ENCODE measurements at places on chromosomes 16 and 17.

DNA sequence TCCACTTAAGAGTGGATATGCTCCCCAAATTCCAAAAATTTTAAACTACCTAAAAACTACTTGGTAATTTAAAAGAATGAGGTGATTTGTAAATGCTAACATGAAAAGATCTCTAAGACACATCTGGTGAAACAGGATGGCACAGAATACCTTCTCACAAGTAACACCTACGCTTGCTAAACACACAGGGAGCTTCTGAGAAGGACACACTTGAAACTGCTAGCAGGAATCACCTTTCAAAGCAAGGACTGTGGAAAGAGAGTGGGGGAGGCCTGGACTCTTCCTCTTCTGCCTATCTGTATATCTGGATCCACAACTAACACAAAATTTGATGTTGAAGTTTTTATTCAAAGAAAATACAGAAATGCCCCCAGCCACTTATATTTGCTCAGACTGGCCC lies 52.4 kb downstream of the CYTH1 start:
- no peak for DNase-seq

DNA sequence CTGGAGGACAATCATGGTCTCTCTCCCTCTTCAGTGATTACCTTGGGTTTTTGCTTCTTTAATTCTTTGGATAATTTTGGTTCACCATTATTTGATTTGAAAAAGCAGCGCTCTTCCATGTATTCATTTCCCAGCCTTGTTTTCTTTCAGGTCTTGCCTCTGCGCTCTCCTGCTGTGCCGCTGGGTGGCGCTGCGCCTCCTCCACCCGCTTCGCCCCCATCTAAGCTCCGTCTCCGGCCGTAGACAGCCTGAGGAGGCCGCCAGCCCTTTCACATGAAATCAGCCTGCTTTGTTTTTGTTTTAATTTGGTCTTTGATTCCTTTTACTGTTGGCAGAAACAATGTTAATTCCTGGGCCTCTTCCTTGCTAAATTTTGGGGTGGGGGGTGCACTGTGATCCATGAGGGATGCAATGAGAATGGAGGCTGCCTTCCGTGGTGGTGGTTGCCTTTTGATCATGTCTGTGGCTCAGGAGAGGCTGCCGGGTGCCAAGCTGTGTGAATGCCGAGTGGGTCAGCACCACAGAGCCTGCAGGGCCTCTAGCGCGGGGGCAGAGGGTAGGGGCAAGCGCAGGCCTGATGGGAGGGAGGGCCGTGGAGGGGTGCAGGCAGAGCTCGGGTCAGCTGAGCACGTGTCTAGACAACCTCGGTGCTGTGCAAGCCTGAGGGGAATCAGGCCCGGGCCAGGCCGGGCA lies 64.1 kb downstream of the PLD6 start:
- DNase-seq: peak; percentile 69

DNA sequence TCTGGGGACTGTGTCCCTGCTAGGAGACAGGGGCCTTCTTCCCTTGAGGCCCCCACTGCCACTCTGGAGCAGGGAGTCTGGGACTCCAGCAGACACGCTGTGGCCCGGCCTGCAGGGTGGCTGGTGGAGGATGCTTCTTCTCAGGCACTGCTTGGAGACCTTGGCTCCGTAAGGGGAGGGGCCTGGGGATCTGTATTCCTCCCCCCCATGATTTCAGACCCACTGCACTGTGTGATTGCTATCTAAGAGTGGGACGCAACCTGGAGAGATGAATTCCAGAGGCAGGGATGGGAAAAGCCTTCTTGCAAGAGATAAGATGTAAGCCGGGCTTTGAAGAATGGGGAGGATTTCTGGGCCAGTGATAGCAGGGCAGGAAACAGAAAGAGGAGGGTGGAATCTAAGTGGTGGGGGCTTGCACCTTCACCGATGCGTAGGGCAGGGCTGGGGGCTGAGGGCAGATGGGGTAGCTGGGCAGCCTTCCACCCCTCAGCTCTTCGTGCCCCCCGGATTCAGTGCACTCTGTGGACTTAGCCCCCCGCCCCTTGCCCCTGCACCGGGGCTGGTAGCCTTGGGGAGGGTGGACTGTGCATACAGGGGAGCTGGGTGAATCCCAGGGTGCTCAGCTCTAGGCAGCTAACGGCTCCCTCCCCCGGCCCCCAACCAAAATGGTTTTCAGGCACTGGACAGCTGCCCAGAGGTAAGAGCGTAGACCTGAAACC lies 5.2 kb upstream of the GSE1 start:
- no peak for DNase-seq

DNA sequence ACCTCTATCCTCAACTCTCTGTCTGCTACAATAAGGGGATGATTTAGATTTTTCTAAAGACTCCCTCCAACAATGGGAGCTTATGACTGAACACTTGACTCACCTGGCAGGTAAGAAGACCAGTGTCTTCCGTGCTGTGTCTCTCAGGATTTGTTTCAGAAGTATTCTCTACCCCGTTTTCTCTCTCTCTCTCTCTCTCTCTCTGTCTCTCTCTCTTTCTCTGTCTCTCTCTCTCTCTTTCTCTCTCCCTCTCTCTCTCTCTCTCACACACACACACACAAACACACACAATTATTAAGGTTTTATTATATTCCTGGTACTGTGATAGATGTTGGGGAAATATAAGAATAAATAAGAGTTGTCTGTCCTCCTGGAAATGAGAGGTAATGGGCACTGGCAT lies 263.9 kb downstream of the TOX3 start:
- DNase-seq: no peak

- no peak for DNase-seq
Observed at GRCh38 chr17:83177611-83178532, 98.5 kb downstream of the METRNL start.

DNA sequence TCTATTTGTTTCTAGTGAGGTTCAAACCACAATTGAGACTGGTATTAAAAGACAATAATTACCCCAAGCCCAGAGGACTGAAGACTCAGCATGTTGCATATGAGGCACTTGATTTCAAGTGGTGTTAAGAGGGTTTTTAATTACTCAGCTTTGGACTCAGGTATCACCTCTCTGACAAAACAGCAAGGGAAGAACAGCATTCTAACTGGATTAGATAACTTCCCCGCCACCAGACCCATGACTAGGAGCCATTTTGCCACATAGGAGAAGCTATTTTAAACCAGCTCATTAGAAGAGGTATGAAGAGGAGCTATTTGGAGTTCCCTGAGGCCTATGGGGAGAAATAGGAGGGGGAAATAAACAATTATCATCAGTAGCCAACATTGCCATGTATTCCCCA lies 226.1 kb upstream of the TOX3 start:
- DNase-seq: no peak

GRCh38 chr17:55420067-55420775 lies 1.4 kb downstream of the MMD start:
- DNase-seq: peak; percentile 84

DNA sequence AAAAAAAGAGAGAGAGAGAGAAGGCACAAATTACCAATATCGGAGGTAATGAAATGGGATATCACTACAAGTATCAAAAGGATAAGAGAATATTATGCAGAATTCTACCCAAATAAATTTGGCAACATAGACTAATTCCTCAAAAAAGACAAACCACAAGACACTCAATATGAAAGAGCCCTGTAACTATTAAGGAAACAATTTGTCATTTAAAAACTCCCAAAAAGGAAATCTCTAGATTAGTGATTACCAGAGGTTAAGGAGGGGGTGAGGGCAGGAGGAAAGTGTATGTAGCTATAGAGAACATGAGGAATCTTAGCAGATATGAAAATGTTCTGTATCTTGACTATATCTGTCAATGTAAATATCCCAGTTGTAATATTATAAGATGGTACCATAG lies 54.0 kb downstream of the CFDP1 start:
- peak; percentile 19 for DNase-seq

GRCh38 chr17:76599694-76600460 lies 14.2 kb upstream of the ST6GALNAC2 start:
- DNase-seq: no peak

DNA sequence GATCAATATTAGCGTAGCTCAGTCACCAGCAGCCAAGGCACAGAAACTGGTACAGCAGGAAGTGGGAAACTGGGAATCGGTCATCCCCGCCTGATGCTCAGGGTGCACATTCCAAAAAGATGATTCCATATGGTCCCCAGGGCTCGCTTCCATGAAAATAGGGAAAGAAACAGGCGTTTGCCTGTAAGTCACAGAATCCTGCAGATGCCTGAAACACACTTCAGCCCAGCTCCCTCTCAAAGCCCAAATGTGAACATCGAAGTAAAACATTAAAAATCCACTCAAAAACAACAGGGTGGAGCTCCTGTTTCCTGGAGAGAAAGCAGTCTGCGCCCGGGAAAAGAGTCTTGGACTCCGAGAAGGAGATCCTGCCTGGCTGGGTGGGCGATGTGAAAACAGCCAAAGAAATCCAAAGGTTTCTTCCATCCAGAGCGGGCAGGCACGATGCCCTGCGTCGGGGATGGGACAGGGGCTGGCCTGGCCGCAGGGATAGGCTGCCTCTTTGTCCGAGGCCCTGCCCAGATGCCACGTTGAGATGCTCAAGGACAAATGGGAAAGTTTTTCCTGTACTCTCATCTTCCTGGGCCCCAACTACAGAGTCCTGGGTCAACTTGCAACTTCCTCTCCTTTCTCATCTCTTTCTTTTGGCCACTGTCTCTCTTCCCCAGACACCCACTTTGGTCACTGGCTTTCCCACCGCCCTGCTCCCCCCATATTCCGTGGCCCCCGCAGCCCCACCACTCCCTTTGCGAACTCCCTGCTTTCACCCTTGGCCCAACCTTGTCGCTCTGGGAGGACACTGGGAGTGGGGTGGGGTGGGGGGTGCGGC lies 743 bp downstream of the WIPI1 start:
- no peak for DNase-seq

- DNase-seq: no peak
Observed at GRCh38 chr16:67760206-67760955, 41.3 kb upstream of the GFOD2 start.

DNA sequence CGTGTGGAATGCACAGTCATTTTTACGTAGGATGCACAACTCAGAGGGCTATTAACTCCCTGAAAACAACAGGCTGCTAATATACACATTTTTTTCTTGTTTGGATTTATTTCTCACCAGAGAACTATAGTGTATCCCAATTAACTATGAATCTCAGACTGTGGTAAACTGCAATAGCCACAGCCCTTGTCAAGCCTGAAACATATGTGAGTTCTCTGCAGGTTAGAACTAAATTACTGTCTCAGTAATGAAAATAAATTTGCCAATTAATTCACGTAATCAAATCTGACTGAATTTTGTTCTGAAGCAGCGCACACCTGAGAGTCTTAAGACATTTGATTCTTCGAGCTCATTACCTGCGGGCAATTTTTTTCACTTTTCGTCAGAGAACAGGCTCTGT lies 318.6 kb downstream of the PMP22 start:
- no peak for DNase-seq

DNA sequence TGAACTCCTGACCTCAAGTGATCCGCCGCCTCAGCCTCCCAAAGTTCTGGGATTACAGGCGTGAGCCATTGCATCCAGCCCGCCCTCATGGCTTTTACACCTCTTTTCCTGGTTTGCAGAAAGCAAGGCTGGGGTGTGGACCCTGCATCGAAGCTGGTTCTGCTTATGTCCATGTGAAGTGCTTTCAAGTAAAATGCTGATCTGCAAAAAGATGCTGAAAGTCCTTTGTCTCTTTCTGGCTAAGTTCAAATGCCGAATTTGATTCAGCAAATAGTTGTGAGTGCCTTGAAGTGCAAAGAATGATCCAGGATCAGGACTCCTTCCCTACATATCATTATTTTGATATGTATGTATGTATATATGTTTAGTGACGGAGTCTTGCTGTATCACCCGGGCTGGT lies 17.1 kb downstream of the NAA60 start:
- no peak for DNase-seq

DNA sequence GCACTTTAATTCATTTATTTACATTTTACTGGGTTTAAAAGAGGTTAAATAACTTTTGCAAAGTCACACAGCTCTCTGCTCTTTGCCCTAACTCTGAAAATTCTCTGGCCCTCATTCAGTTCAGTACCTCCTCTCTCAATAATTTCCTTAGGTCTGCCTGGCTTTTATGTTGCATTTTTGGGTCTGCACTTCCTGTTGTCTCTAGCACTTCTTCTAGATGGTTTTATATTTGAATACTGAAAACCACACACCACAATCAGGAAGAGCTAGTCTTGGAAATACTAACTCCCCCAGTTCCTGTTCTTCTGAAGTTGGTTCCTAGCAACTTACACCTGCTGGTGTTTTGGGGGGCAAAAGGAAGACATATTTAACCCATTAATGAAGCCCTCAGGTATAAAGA lies 577.9 kb downstream of the HS3ST4 start:
- no peak for DNase-seq

GRCh38 chr16:61891460-61891859 lies 144.8 kb downstream of the CDH8 start:
- no peak for DNase-seq

GRCh38 chr16:85570735-85571562 lies 42.2 kb upstream of the GSE1 start:
- peak; percentile 11 for DNase-seq

- DNase-seq: no peak
Observed at GRCh38 chr16:30033270-30033669, 2.2 kb upstream of the TLCD3B start.

DNA sequence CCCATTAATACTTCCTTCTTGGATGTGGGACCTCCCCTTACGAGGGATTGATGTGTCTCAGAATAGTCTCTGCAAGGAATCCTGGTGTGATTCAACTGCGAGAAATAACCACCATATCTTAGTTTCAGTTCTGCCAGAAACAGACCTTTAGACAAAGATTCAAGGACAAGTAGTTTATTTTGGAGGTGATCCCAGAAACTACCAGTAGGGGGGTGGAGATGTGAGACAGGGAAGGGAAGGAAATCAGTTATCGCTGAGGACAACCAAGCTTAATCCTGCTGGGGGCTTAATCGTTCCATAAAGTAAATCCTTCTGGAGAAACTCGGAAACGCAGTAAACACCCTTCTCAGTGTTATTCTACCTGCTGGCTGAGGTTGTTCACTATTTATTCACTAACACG lies 5.0 kb upstream of the SDR42E1 start:
- no peak for DNase-seq

DNA sequence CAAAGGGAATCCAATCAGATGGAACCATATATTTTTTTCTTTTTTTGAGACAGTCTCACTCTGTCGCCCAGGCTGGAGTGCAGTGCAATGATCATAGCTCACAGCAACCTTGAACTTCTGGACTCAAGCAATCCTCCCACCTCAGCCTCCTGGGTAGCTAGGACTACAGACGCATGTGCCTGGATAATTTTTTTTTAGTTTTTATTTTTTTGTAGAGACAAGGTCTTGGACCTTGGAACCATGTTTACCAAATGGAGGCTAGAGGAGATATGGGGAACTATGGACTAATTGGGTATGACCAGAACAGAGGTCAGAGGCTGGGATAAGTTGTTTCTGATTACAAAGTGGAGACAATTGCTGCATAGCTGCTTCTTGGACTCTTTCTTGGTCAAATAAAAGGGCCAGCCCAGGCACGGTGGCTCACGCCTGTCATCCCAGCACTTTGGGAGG lies 41.2 kb upstream of the ADCY9 start:
- DNase-seq: no peak

Data from T-helper 2 cell (primary cell).